ENCODE measurements at places on chromosomes 11 and 22.
A peak's percentile ranks its signal among the peaks of the same experiment; 100 is the strongest.

DNA sequence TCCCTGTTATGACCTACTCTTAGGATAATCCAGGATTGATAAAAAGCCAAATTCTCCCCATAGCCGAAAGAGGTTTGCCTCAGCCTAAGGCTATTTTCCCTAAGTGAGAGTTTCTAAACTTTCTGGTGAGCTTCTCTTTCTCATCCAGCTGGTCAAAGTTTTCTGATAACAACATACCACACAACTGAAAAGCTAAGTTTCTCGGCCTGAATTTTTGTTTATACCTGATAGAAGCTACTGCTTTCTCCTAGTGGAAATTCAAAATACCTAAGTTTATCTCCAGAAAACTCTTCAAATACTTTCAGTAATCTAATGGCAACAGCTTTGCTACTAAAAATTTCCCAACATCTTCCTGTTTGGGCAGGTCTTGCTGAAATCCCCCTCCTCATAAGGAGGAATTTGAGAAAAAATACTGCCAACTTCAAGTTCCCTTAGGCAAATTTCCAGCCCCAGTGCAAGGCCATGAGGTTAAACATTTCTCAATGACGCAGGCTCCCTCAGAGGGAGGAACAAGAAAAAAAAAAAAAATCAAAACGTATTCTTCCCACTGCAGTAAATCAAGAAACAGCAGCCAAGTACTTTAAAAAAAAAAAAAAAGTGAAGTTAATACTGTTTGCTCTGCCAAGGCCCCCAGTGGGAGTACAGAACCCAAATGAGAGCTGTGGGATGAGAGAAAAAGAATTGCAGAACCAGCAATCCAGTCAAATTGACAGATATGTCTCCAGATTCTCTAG is 127.0 kb downstream of the MRTFA start:
- DNase-seq: no peak

DNA sequence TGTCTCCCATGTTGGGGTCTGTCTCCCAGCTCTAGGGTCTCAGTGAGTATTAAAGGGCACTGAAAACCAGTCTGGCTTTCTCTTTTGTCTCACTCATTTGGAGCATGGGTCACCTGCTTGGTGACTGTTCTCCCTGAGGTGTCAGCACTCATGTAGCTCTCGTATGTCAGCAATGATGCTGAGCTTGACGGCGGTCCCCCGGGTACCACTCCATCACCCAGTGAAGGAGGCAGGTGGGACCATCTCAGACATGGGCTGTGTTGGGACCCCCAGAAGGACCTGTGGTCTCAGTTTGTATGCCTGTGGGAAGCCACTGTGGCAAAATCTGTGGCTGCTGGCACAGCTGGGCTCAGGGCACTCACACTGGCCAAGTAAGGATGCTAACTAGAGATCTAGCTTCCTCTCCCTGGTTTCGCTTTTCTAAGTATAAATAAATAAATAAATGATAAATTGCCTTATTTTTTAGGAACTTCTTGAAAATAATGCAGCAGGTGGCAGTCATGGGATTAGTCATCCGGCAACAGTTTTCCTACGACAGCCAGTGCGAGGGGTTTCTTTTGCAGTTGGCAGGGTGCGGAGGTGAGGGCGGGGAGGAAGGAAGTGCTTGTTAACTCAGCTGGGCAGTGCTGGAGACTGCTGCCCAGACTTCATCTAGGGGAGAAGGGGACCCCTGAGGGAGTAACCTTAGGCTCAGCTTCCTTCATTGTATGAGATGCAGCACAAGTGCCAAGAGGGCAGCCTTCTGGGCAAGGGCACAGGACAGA is 48.8 kb downstream of the OSBP2 start:
- peak; percentile 9 for DNase-seq

DNA sequence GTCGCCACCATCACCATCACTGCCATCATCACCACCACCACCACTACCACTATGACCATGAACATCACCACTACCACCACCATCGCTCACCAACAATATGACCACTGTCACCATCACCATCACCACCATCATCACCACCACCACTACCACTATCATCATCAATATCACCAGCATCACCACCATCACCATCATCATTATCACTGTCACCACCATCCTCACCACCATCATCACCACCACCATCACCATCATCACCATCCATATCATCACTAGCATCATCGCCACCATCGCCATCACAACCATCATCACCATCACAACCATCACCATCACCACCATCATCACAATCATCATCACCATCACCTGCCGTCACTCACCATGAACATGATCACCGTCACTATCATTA is 184.6 kb downstream of the SHANK2 start:
- DNase-seq: no peak

DNA sequence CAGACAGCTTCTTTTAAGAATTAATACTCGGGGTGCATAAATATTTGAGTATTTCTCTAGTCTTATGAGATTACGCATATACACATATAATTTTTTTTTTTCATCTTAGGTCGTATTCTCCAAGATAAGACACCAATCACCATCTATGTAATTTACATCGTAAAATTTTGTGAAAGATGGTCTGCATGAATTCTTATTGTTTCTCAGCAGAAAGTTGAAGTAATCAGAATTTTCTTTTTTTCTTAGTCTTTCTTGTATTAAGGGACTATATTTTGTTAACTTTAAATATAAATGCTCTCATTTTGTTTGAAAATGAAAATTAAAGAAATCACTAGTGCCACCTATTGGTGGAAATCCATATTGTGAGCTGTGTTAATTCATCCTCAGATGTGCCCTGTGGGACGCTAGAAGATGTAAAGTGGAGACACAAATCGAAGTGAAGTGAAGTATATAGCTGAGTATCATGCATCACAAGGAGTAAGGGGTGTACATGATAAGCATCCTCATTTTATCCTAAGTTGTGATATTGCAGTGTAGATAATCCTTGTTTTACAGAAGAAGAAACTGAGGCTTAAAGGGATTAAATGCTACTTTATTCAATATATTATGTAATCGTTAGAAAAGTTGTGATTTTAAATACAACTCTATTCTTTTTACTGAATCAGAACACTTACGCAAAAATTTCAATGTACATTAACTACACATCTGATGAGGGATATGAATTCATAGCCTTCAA is 2084.3 kb downstream of the LRRC4C start:
- peak; percentile 54 for DNase-seq

DNA sequence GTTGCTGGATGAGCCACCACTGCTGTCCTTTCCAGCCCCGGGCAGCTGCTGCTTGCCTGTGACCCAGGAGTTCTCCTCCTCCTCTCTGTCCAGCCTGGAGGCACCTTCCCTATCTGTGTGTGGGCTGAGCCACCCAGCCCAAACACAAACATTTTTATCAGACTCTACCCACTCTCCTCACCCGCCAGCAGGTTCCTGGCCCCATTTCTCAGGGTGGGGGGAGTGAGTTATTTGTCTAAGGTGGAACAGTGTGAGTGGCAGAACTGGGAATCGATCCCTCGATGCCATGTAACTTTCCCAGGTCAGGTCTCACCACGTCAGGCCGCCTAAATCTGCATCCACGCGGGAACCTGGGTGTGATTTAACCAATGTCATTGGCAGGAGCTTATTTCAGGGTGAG is 20.8 kb upstream of the SMIM38 start:
- DNase-seq: no peak

Data from CD4-positive, alpha-beta T cell treated with Interleukin-12 subunit alpha and Interleukin-12 subunit beta, for 1 hour (primary cell).